ENCODE measurements at places on chromosomes 3 and 15.
A peak's percentile ranks its signal among the peaks of the same experiment; 100 is the strongest.

DNA sequence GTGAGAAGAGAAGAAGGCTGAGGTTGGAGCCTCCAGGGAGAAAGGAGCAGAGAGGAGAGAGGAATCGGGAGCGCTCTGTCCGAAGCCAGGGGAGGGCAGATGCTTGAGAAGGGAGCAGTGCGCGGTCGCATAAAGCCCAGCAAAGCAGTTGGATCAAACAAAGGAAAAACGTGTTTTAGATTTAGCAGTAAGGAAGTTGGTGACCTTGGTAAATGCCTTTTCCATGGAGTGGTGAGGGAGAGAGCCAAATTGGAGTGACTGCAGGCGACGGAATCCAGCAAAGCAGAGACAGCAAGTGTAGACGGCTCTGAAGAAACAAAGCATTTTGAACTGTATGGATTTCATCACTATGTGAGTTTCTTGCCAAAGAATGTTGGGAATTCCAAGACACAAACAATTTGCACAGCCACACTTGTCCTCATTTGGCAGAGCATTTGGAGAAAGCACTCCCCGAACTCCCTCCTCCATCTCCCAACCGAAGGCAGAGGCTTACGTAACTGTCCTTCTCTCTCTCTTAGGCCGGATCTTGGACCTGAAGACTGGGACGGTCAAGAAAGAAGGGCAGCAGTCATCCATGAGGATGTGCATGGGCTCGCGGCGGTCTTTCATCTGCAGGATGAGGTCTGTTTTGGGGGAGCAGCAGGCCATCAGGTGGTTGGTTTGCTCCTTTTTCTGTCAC lies 103.6 kb downstream of the ARNT2 start:
- no peak for DNase-seq

GRCh38 chr3:77236118-77236517 lies 196.2 kb downstream of the ROBO2 start:
- no peak for DNase-seq

GRCh38 chr3:3639078-3639477 lies 160.2 kb upstream of the LRRN1 start:
- DNase-seq = no peak

DNA sequence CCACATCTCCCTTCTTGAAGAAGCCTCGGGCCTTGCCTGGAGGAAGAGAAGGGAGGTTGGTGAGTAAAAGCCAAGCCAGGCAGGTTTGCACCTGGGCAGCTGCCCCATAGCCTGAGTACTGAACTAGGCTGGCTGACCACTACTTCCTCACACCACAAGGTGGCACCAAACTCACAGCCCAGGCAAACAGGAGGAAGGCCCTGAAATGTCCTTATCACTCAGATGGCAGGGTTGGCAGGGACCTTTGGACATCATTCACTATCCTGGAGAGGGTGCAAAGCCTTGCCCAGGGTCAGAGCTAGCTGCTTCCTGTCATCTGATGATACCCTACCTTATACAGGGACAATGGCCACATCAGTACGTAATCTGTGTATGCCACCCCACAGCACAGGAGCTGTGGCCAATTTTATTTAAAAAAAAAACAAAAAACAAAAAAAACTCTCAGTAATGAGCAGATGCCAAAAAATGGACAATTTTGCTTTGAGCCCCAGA lies 2.2 kb upstream of the GRAMD2A start:
- DNase-seq = peak; percentile 94

DNA sequence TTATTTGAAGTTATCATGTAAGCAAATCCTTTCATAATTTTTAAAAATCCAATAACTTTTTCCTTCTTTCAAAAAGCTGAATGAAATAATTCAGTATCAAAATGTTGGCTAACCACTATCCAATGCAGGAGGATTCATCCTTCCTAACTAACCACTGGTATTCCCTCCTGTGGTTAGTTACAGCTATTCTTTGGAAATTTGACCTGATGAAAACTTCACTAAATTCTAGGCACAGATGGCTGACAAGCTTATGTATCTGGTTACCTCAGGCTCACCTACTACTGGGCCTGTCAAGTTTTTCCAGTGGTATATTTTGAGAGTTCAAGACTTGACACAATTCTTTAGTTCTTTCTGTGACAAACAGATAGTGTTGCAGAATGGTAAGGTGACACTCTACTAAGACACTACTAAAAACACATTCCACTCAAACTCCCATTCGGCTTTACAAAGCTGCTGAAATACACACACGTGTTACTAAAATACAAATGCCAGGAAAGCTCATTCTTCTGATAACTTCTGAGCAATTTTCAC lies 15.8 kb downstream of the NPTN start:
- DNase-seq = no peak

DNA sequence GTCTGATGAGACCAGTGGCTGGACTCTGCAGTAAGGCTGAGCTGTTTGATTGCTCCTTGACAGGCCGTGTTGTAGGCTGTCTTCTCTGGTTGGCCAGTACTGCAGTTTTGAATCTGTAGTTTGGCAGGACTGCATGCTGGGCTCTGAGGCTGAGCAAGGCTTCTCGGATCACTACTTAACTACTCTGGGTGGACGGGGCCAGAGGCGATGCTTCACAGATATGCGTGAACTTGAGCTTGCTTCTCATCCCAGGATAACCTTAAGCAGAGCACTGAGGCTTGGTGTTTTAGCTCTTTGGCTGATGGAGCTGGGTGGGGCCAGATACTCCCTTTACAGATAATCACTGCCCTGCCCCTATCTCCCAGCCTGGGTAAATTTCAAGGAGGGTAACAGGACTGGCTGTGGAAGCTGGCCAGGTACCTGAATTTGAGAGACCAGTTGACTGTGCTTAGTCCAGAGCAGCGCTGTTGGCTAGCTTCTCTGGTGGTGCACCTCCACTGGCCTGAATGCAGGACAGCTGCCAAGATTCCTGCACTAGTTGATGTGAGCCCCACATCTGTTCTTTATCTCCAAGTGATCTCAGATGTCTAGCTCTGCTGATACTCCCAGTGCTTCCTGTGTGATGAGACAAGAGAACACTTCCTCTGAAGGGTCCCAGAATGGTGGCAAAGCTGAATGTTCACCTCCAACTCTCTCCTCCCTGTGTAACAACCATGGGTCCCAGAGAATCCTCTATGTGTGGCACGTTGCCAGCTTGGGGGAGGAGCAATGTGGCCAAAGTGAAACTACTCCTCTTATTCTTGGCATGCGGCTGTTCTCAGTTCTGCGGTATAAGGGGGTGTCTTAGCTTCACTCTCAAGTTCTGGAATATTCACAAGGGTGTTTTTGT lies 37.9 kb downstream of the RPL39L start:
- no peak for DNase-seq

- no peak for DNase-seq
These were observed 5.0 kb downstream of the MYO5A start for GRCh38 chr15:52523647-52524046.

GRCh38 chr3:31382856-31383255 lies 149.9 kb upstream of the STT3B start:
- DNase-seq = no peak

DNA sequence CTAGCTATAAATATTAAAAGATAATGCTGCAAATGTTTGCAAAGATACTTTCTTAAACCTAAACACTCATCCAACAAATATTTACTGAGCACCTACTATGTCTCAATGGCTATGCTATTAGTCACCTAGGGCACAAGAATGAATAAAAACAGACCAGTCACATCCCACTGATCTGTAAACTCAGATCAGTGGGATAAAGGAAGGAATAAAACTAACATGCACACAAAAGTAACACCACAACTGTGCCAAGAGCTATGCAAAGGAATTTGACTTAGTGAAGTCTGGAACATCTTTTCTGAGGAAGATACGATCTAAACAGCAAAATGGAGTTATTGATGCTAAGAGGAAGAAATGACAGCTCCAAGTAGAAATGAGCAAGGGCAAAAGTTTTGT lies 56.6 kb downstream of the CBLB start:
- no peak for DNase-seq

DNA sequence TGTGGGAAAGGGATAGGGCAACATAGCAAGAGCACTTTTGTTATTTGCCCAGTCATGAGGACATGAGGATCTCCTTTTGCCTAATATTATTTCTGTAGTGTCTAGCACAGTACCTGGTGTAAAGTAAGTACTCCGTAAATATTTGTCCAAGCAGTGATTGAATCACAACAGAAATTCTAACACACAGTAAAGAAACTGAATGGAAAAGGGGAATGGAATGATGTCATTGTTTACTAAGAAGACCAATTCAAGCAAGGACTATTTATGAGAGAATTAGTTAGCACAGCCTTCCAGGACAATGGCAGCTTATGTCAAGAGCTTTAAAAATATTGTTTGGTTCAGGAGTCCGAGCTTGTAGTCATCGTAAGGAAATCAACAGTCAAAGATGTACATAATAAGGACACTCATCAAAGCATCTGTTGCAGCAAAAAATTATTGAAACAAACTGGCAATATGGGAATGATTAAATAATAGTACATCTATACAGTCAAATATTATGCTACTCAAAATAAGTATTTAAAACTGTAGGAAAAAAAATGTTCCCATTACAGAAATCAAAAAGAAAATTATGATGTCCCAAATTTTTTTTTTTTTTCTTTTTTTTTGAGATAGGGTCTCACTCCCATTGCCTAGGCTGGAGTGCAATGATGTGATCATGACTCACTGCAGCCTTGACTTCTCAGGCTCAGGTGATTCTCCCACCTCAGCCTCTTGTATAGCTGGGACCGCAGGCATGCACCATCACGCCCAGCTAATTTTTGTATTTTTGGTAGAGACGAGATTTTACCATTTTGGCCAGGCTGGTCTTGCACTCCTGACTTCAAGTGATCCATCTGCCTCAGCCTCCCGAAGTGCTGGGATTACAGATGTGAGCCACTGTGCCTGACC lies 17.9 kb downstream of the CAPN7 start:
- peak; percentile 27 for DNase-seq

DNA sequence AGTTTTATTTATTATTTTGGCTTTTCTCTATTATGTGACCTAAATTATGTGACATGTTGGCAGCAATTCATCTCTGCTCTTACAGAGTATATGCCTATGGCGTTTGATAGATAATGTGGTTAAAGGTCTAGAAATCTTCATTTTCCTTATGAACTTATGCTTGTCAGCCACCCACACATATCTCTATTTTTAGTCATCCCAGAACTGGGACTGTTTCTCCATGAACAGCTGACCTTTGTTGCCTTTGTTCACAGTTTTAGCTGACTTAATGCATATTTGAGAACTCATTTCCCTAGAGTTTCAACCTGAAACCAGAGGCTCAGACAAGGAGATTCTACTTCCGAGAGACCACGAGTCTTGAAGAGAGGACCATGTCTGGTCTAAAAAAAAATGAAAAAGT lies 176.5 kb downstream of the RAP2B start:
- no peak for DNase-seq

DNA sequence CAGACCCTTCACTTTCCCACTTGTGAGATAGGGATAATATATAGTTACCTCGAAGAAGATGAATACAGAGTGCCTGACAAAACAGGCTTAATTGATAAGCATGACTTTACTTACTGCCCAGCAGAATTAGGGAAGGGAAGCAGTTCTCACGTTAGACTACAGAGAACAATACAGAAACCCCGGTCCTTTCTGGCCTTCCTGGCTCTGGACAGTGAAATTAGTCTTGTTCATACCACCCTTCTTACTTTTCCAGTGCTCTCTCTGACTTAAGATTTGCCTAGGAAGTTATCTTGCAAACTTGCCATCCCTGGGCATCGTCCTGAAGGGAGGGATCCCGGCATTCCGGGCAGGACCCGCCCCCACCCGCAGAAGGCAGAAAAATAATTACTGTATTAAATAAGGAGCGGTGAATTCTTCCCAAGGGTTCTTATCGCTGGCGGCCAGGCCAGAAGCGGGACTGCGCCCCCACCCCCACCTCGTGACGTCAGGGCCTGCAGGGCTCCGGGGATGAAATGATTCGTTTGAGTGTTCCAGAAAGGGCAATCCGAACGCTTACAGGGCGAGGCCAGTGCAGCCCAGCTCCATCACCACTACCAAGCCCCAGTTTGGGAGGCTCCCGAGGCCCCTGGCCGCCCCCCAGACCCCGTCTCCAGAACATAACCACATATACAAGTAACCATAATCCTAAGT lies 8.4 kb downstream of the SOX2 start:
- no peak for DNase-seq

GRCh38 chr3:57017459-57017845 lies 43.0 kb upstream of the SPATA12 start:
- DNase-seq = no peak

- DNase-seq = no peak
These were observed 3.5 kb downstream of the LRRC15 start for GRCh38 chr3:194365978-194366490.

- DNase-seq = no peak
These were observed 52.7 kb upstream of the GCNT3 start for GRCh38 chr15:59558851-59559250.

GRCh38 chr3:156246961-156247725 lies 126.8 kb downstream of the KCNAB1 start:
- no peak for DNase-seq

DNA sequence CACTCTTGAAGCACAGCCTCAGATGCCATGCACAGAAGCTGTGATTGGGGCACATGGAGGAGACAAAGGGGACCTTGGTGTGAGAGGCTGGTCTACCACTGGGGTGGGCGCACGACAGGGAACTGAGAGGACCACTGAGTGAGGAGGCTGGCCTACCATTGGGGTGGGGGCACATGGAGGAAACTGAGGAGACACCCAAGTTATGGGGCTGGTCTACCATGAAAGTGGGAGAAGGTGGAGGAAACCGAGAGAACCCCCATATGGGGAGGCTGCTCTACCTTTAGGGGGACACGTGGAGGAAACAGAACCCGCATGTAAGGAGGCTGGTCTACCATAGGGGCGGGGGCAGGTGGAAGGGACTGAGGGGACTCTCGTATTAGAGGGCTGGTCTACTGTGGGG lies 153.4 kb downstream of the FBLN2 start:
- DNase-seq = no peak

GRCh38 chr3:45881078-45882022 lies 5.0 kb upstream of the CCR9 start:
- no peak for DNase-seq

DNA sequence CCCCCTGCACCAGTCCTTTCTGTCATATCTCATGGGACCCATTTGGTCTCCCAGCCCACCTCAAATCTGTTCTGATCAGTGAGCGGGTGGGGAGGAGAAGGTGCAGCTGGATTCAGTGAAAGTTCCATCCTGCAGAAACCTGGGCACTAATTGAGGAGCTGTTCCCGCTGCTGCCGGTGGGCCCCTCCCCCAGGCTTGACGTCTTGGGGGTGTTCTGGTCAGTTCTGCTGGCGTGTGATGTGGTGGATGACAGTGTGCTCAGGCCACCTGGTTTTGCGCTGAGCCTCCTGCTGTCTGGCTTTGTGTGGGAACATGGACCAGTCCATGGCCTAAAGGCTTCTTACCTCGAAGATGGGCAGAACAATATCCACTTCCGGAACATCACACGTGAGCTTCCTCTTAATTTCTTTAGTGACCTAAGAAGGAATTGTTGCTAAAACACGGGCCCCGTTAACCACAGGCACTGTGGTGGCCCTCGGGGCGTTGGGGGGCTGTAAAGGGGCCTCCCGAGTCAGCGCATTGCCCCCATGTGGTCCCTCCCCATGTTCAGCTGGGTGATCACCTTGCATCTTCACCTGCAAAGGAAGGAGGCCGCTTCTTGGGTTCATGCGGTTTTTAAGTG lies 59.7 kb downstream of the RGMA start:
- peak; percentile 6 for DNase-seq

GRCh38 chr15:64731012-64731804 lies 44.2 kb downstream of the RBPMS2 start:
- peak; percentile 65 for DNase-seq

GRCh38 chr3:32757618-32758374 lies 60.0 kb upstream of the TRIM71 start:
- DNase-seq = peak; percentile 32
